ENCODE measurements at places on chromosomes 1 and 21.

- no peak for DNase-seq
Measured at GRCh38 chr1:154935749-154936554, 567 bp downstream of the PMVK start.

GRCh38 chr1:203743091-203743571, 21.9 kb upstream of the LAX1 start:
- DNase-seq = no peak

DNA sequence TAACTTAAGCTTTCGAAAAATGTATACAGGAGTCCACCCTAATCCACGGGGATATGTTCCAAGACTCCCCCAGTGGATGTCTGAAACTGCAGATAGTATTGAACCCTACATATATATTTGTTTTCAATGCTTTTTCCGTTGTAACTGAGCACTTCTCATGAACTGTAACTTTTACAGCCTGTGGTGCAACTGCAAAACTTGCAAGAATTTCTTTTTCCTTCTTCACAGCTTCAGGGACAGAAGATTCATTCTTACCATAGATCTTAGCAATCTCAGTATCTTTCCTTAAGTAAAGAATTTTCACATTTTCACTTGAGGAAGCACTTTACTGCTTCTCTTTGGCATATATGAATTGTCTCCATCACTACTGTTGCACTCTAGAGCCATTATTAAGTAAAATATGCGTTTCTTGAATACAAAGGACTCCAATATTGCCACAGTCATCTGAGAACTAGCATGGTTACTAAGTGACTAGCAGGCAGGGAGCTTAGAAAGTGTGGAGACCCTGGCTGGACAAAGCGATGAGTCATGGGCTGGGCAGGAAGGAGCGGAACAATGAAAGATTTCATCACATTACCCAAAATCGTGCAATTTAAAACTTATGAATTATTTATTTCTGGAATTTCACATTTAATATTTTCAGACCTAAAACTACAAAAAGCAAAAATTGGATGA, 14.1 kb downstream of the DPYD start:
- peak; percentile 71 for DNase-seq

- no peak for DNase-seq
Measured at GRCh38 chr1:183970516-183971300, 66.8 kb downstream of the COLGALT2 start.

GRCh38 chr1:232557096-232557495, 72.8 kb downstream of the SIPA1L2 start:
- DNase-seq = no peak

- DNase-seq = peak; percentile 28
Measured at GRCh38 chr1:209505044-209505443, 78.5 kb upstream of the CAMK1G start.

DNA sequence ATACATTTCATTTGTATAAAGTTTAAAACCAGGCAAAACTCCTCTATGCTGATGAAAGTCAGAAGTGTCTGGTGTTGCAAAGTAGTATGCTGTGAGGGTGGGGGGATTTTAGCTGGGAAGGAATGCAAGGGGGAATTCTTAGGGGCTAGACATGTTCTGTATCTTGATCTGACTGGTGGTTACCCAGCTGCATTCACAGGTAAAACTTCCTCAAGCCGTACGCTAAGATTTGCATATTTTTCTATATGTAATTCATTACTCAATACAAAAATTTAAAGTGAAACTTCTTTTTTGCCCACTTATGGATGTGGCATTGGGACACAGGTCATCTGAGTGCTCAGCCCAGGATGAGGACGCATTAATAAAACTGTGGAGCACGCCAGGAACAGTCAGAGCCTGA, 323.3 kb downstream of the PAPPA2 start:
- no peak for DNase-seq

DNA sequence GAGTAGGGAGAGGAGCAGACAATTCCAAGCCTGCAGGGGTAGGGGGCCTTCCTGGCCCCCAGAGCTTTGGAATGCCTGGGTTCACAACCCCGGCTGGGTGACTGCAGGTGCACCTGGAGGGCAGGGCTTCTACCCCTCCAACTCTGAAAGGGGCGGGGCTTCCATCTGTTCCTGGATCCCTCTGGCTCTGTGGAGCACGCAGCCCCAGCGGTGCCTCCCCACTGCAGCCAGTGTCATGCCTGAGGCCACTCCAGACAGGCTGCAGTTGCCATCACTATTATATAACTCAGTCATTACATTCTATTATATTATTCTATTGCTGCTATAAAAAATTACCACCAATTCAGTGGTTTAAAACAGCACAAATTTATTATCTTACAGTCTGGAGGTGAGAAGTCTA, 12.5 kb upstream of the FNBP1L start:
- DNase-seq = no peak

DNA sequence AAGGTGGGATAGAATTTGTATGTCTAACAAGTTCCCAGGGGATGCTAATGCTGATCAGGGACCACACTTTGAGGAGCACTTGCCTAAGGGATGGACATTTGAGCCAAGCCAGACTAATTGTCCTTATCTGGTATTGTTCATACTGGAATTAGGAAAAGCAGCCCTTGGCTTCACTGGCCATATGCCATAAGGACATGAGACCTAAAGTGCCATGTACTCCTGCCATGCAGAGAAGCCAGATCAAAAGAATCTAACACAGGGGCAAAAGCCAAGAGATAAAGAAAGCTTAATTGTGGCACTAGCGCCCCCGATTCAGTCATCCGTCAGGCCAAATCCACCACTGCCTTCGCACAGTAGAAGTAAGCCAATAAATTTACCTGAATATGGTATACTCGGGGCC, 45.7 kb downstream of the RNF11 start:
- DNase-seq = no peak

Measured in Daoy (cell line).